ENCODE measurements at places on chromosomes 3 and 15.

GRCh38 chr3:170117134-170117533, 64.4 kb downstream of the PHC3 start:
- no peak for DNase-seq

GRCh38 chr3:112508860-112509259, 9.6 kb upstream of the BTLA start:
- DNase-seq: peak; percentile 35

DNA sequence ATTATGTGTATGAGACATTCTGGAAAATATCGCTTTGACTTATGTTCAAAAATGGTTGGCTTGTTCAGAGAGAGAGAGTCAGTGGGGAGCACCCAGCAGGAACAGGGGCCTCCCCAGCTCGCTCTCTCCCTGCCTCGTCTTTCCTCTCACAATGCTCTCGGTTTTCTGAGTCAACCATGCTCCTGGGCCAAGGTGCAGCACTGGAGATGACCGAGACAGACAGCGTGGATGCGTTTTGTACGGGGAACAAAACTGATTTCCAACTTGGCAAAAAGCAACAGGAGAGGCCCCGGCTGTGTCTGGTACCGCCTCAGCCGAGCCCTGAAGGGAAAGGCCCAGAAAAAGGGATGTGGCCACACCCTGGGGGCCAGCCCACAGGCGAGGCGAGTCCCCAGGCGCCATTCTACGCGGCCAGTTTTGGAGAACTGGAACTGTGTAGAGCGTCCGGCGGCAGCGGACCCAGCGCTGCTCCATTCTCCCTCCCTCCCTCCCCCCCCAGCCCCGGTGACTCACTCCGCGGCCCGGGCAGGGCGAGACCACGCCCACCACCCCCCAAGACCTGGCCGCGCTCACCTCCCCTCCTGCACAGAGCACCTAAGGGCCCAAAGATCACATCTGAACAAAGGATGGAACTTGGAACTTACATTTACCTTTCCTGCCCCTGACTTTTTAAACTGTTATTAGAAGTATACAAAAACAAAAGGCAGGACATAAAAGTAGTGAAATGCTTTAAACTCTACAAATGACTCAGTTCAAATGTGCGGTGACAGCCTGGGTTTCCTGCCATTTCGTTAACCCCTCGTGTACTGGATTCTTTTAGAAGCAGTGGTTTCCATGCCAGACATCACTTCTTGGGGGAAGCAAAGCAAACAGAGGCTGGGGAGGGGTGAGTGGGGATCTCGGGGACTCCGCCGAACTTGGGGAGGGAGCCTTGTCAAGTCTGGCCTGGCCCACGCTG, 12.7 kb downstream of the ATP10A start:
- peak; percentile 94 for DNase-seq

DNA sequence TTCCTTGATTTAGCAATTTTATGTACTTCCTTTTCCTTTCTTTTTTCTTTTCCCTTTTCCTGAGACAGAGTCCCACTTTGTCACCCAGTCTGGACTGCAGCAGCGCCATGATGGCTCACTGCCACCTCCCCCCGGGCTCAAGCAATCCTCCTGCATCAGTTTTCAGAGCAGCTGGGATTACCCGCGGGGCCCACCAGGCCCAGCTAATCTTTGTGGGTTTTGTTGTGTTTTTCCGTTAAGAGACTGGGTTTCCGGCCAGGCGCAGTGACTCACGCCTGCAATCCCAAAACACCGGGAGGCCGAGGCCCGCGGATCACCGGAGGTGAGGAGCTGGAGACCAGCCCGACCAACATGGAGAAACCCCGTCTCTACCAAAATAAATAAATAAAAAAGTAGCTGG, 17.7 kb downstream of the GOLGA8S start:
- DNase-seq: no peak

GRCh38 chr3:144708437-144708836, 736.8 kb downstream of the DIPK2A start:
- no peak for DNase-seq

- no peak for DNase-seq
Measured at GRCh38 chr3:53711387-53711786, 134.8 kb downstream of the CHDH start.

GRCh38 chr15:24039683-24040082, 352.6 kb upstream of the NDN start:
- no peak for DNase-seq

- no peak for DNase-seq
Measured at GRCh38 chr15:71329041-71329440, 213.8 kb downstream of the THSD4 start.

GRCh38 chr3:100023150-100023549, 91.2 kb downstream of the FILIP1L start:
- DNase-seq: no peak

GRCh38 chr3:25461946-25462345, 33.9 kb downstream of the RARB start:
- no peak for DNase-seq

DNA sequence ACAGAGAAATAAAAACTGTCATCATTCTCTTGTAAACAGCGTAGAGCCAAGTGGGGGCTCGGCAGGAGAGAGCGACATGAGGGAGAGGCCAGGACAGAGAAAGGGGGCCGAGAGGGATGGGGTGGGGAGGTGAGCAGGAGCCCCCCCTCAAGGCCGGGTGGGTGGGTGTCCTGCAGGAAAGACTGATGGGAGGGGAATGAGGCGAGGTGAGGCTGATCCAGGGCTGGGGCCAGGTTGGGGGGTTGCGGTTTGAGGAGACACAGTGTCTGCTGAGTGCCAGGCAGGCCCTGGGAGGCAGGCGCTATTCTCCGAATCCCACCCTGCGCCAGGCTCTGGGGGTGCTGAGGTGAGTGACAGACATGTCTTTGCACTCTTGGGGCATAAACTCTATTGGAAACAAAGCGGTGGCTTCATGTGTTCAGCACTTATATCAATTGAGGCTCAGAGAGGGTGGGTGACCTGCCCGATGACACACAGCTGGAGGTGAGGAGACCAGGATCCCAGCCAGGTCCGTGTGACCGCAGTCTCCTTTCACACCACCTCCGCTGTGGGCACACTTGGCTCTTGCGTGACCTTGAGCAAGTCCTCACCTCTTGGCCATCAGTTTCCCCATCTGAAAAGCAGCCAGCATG, 19.6 kb upstream of the CSPG4 start:
- no peak for DNase-seq

GRCh38 chr3:73255609-73256029, 194.2 kb downstream of the EBLN2 start:
- no peak for DNase-seq

- no peak for DNase-seq
Measured at GRCh38 chr3:76131396-76132153, 346.2 kb upstream of the ZNF717 start.

GRCh38 chr3:156768390-156768789, 57.8 kb upstream of the LEKR1 start:
- DNase-seq: no peak

- DNase-seq: peak; percentile 97
Measured at GRCh38 chr15:90915808-90916440, 12.8 kb downstream of the MAN2A2 start.

- DNase-seq: no peak
Measured at GRCh38 chr3:152609891-152610290, 225.0 kb upstream of the P2RY1 start.

- DNase-seq: no peak
Measured at GRCh38 chr3:126082362-126083137, 1.4 kb downstream of the SLC41A3 start.

GRCh38 chr15:68433551-68433950, 1.6 kb upstream of the ITGA11 start:
- DNase-seq: no peak

DNA sequence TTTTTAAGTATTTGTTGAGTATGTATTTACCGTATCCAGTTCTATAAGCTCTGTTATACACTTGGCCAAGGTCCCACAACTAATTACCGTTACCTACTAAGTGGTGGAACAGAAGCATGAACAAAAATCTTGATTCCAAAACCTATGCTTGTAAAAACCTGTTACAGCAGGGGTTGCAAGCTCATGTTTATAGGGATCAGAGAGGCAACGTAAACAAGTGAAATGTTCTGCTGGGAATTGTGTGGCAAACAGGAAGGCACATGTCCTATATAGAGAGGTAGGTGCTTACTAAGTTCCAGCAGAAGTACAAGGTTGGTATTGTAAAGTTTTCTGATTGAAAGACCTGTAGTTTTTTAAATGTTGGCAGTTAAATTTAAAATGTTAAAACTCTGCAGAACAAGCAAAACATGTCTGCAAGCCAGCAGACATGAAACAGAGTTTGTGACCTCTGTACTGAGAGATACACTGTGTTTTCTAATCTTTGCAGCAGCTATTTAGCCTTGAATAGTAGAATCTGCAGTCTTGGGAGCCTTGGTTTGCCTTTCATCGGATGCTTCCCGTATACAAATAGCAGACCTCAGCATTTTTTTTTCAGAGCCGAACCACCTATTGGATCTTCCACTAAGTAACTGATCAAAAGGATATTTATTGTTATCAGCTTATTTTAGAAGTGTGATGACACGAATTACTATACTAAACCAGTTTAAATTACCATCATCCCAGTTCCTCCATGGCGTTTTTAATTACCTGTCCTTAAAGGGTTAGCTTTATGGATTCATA, 11.4 kb downstream of the IREB2 start:
- DNase-seq: no peak

DNA sequence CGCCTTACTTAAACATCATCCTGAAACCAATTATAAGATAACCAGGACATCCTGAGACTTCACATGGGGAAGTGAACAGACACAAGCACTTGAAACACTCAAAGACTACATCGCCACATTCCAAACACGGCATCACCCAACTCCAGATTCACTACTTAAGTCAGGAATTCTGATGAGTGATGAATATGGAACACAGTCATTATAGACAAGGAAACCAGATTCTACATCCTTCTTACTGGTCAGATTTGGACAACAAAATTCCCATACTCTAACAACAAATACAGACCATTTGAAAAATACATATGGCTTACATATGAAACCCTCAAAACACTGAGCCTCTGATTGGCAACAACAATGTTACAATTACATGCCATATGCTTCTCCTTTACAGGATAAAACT, 13.1 kb upstream of the RBSN start:
- no peak for DNase-seq

GRCh38 chr15:99073008-99073717, 31.7 kb upstream of the SYNM start:
- DNase-seq: no peak

DNA sequence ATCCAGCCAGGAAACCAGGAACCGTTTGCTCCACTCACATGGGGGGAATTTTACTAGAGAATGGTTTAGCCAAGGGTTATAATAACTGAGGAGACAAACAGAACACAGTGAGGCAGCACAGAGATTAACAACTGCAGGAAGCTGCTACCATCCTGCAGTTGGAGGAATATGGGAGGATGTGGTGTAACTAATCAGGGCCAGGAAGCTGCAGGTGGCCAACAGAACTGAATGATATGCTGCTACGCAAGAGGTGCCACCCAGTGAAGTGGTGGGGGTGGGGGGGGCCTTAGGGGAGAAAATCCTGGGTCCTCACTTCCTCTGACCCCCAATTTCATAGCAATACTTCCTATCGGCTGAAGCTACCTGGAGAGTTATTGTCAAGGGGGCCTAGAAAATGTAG, 306.4 kb upstream of the STT3B start:
- DNase-seq: no peak

DNA sequence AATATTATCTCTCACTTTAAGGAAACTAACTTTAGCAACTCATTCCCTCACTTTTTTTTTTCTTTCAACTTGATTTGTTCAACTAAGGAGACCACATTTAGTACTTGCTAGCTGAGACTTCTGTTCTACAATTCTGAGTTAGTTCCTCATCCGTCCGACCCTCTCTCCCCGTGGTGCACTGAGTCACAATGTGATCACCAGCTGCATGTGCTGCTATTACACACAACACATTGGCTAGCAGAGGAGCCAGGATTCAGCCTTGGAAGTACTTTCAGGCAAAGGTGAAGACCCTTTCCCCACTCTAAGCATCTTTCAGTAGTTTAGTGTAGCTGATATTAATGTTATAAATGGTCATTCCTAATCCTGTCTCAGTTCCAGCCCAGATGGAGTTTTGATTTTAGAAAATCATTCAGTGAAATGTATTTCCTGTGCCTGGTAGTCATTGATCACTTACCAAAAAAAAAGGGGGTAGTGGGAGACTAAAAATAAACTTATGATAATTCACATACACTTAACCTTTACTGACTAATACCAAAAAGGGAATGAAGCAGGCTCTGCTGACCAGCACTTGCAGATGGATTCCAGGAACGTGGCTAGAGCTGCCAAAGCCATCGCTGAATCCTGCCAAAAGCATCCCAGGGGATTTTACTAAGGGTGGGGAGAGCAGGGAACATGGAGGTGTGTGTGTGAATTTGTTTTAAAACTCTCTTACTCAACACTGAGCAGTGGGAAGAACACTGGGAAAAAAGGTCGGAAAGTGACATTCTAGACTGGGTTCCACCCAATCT, 424.8 kb downstream of the LPP start:
- DNase-seq: peak; percentile 92

- DNase-seq: no peak
Measured at GRCh38 chr3:171490901-171491300, 30.7 kb upstream of the TNIK start.

DNA sequence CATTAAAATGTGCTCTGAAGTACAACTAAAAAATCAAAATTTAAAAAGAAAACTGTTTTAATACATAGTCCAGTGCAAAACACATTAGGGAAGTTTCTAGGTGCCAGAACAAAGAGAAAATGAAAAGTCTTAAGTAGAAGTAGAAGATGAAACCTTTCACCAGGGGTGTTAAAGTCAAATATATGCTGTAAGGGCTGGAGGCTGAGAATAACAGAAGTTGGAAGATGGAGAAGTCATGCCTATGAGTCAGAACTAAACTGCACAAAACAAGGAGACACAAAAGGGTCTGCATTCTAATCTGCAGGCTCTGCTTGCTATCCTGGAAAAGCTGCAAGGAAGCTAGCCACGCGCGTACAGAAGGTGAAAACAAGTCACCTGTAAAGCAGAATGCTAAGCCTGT, 48.7 kb upstream of the CPB1 start:
- DNase-seq: peak; percentile 56

DNA sequence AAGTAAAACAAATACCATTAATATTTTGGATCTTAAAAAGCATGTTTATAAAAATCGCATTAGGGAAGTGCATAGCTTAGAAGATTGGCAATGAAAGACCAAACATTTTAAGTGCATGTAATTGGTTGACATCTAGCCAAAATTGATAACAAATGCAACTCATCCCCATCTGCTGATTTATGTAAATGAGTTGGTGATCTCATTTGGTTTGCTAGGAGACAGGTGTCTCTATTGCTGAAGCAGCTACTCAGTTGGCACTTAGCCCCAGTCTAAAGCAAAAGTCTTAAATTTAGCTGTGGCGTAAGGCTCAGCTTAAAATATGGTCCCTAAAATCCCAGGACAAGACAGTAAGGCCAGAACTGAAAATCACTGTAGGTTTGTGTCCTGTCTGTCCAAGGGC, 113.5 kb upstream of the CHL1 start:
- no peak for DNase-seq

DNA sequence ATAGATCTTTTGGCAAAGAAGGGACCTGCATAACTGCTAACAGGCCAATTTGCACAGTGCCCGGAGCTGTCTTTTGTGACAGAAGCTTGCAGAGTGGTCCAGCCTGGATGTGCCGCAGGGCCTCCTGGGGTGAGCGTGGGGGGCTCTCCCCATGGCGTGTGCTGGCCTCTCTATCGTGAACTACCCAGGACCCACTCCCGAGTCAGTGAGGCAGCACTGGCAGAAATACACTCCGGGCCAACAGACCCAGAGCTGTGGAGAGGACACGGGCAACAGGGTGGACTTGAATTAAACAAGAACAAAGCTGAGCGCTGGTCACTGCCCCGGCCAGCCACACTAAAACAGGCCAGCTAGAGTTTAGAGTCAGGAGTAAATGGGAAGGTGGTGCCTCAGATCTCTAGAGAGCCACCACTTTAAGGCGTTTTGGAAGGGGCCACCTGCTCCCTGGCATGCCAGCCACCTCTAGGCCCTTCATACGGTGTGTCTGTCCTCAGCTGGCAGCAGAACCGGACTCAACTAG, 152.1 kb downstream of the KLF13 start:
- no peak for DNase-seq
